Hypothalamus (tissue), 51 donors: ENCODE measurements at places on chromosomes 4 and X.

DNA sequence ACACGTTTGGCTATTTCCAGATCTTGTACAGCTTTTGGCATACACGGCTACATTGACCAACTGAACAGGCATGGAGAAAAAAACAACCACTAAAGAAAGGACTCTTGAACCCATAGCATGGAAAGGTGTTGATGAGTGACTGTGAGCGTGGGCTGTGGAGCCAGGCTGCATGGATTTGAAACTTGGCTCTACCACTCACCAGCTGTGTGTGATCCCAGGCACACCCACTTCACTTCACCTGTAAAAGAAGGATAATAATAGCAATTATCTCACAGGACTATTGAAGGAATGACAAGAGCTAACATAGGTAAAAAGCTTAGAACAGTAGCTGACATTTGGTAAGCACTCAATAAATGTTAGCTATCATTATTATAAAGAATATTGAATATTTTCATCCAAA lies 301.7 kb upstream of the CPEB2 start:
- no peak for DNase-seq

GRCh38 chr4:37734989-37735388 lies 48.8 kb upstream of the RELL1 start:
- DNase-seq: no peak

DNA sequence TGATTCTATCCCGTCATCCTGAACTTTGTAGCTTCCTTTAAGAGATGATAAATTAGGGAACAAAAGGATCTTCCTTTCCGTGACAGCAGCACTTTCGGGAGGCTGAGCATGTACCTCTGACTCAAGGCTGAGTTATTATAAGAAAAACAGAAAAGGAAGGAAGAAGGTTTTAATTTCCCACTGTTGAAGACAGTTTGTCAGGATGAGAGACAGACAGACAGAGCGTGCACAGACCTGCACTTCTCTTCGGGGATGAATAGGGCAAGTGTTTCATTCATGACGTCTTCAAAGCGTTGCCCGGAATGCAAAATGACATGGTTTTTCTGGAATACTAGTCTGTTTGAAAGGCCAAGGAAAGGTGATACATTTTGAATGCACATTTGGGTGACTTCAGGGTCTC lies 405.3 kb upstream of the FAT1 start:
- no peak for DNase-seq

DNA sequence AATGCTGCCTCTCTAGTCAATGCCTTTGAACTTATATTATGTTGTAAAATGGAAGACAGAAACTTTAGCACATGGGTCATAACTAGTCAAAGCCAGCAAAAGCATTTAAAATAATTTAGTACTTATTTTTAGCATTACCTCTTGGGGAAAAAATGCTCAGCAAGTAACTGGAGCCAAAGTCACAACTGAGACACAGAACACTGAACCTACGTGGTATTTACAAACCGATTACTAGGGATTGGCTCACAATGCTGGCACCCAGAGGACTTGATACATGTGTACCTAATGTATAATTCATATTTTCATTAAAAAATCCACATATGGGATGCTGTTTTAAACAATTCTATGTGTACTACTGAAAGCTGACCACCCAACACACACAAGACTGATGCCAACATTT lies 38.4 kb downstream of the PHKA2 start:
- no peak for DNase-seq

GRCh38 chr4:33425936-33426335 lies 2705.8 kb downstream of the PCDH7 start:
- DNase-seq: no peak
